Hippocampal formation (tissue), 2 donors: ENCODE measurements at places on chromosomes 2 and 18.

- no peak for DNase-seq
Observed at GRCh38 chr2:20072436-20073158, 21.2 kb upstream of the LAPTM4A start.

GRCh38 chr2:55014962-55015939 is 35.0 kb downstream of the RTN4 start:
- peak; percentile 83 for DNase-seq

- no peak for DNase-seq
Observed at GRCh38 chr2:240403396-240404104, 31.9 kb upstream of the GPC1 start.

DNA sequence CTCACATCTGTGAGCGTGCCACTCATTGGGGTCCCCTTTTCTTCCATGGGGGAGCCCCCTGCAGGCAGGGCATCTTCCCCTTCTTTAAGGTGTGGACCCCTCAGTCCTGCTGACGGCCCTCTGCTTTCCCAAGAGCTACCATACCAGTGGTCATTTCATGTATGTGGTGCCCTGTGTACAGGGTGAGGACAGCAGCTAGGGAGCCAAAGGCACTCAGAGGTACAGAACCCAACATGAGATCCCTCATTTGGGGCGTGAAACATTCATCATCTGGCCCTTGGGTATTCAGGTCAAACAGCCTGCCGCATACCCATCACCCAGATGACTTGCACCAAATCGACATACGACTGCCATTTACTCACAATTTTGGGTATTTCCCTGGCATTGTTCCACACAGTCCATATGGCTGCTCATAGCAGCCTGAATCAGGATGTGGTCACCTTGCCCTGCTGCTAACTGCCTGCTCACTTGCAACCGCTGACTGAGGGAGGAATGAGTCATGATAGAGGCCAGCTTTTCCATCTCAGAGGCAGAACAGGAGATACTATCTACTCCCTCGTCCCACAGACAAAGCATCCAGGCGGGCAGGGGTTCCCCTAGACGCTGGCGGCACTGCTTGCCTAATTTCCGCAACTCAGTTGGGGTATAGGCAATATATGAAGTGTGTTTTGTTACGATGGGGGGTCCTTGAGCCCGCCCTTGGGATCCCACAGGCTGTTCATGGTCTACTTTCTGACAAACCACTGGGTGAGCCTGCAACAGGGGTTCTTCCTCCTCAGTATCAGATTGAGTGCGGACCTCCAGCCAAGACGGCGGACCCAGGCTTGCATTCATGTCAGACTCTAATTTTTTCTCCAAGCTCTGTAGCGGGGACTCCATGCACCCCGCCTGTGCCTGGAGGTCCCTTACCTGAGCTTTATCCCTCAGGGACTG is 228.6 kb downstream of the SATB2 start:
- no peak for DNase-seq

GRCh38 chr2:63050334-63051041 is at the start of gene OTX1:
Gene OTX1 (plus strand): TSS chr2:63050830. CDS start chr2:63052991, 2,161 bp downstream.
- peak; percentile 35 for DNase-seq

- no peak for DNase-seq
Observed at GRCh38 chr18:27699137-27699536, 477.8 kb downstream of the CDH2 start.

- no peak for DNase-seq
Observed at GRCh38 chr2:130373808-130374365, 18.0 kb downstream of the PTPN18 start.

DNA sequence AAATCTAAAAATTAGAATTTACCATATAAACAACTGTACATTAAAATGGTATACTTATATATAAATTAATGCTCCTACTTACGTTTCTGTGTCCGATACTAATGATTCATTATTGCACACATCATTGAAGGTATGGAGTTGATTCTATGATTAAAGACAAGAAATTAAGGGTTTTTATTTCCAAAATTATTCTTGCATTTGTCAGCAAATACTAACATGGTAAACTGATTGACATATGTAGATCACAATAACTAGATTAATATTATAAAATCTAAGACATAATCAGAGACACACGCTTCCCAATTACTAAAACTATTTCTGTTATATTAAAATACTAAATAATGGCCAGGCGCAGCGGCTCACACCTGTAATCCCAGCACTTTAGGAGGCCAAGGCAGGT is 92.6 kb downstream of the USP34 start:
- no peak for DNase-seq

- DNase-seq: no peak
Observed at GRCh38 chr2:174673440-174673839, 75.8 kb upstream of the WIPF1 start.

DNA sequence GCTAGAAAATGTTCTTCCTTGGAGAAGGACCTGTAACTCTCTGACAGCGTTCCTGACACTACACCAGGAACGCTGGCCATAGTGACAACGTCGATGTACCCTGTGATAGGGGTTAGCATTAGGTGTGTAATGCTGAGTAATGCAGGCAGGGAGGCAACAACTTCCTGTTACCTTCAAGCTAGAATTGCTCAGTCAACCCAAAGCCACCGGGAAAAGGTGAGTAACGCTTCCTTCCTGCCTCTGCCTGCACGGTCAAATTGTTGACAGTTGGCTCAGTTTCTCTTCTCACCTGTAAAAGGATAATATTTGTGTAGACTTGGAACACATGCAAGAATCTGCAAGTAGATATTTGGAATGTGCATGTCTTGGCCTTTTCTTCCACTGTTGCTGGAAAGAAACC is 12.7 kb downstream of the FAM110C start:
- no peak for DNase-seq

DNA sequence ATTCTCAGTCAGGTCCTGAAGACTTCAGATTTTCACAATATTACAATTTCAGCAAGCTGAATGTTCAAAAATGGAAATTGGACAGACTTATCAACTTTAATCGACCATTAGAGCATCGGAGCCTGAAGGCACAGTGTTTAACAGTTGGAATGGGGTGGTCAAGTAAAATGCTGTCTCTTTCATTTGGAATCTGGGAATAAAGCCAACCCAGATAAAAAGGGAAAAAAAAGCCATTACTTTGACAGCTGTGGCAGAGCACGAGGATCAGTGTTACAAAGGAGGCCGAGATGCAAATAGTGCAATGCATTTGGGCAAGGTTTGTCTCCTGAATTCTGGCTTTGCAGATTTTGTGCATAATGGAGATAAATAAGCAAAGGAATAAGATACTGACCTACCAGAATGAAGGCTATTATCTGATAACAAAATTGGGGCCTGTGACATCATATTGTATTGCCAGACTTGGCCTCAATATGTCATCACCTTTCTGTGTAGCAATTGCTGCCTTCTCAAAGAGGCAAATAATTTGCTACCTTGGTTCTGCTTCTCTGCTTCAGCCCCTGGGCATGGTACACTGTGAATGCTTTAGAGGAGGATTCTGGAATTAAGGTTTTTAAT is 277.5 kb upstream of the KLHL29 start:
- DNase-seq: no peak

GRCh38 chr2:157307021-157307420 is 18.6 kb downstream of the ERMN start:
- DNase-seq: peak; percentile 56

DNA sequence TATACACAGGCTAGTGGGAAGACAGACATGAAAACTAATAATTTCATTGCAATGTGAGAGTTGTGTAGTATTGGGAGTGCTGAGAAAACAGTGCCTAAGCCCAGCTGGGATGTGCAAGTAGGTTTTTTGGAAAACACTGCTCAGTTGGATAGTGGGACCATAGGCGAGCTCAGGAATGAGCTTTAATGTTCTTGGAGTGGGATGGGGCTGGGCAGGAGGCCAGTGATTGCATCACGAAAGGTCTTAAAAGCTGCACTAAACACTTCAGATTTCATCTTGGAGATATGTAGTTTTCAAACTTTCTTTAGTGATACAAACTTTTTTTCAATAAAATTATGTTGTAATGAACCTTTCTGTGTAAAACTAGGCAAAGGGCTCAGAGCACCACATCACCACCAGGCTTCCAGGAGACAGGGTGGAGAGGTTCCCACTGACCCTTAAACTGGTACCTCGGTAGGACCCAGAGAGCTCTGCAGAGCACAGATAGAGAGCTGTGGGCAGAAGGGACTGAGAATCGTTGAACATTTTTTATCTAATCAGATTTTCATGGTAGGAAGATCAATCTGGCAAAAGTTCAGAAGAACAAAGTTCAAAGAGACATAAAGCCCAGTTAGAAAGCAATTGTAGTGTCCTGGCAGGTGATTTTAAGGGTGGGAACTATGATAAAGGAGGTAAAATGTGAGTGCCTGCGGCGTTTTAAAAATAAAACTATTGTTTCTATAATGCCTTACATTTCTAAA is 176.2 kb downstream of the TRABD2A start:
- no peak for DNase-seq

DNA sequence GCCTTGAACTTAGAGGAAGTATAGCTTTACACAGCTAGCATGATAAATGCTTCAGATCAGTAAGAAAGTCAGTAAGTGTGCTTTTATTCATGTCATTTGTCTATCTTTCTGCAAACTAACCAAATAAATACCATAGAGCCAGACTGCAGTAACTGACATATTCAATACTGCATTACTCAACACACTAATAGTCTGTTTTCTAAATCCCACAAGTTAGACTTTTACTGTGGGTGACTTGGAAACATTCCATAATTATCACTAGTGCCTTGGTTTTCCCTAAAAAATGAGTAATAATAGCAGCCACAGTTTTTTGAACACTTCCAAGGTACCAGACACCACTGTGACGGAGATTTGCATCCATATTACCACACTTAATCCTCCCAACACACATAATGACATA is 33.0 kb downstream of the ACVR1 start:
- DNase-seq: no peak

DNA sequence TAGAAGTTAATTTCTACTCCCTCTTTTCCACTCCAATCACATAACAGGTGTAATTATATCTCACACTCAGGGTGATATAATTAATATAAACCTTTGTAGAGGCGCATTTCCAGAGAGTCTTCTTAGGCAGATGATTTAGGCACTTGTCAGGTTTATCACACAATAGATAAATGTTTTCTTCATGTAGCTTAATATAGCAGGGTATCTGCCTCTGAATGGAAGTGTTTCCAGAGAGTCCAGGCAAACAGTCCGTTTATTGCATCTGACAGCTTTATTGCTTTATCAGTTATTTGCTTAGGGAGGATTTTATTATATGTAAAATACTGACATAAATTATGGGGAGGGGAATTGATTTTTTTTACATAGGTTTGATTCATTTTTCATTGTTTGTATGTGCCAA is 766.3 kb downstream of the SLC4A3 start:
- no peak for DNase-seq

GRCh38 chr2:220143336-220143735 is 515.9 kb downstream of the SLC4A3 start:
- DNase-seq: no peak

- DNase-seq: no peak
Observed at GRCh38 chr2:100968146-100969145, 33.6 kb upstream of the RPL31 start.

DNA sequence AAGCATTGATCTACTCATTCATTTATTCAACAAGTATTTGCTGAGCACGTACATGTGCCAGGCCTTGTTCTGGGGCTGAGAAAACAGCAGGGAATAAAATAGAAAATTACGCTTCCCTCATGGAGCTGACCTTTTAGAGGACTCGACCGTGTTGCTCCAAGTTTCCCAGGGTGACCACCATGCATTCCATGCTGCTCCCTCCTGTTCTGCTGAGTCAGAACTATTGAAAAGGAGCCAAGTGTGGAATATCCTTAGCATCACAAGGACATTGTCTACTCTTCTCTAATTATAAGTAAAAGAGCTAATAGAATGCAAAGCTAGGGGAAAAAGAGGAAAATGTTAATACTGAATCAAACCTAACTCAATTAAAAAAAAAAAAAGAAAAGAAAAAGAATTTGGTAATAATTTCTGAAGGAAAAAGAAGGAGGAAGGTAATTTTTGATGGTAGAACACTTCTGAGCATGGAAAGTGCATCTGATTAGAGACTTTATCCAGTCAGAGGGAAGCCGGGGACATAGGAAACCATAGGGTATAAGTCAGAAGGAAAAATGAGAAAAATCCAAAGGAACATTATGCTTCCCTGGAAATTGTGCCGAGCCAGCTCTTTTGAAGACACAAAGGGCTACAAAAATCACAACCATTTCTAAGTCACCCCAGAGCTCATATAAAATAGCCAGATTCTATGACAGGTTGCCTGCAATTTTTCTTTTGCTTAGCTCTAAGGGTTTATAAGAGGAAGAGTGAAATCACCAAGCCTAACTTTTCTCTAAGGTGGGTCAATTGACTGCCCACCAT is 339.4 kb downstream of the RND3 start:
- DNase-seq: no peak

- DNase-seq: no peak
Observed at GRCh38 chr2:210445116-210445707, 31.3 kb downstream of the LANCL1 start.

DNA sequence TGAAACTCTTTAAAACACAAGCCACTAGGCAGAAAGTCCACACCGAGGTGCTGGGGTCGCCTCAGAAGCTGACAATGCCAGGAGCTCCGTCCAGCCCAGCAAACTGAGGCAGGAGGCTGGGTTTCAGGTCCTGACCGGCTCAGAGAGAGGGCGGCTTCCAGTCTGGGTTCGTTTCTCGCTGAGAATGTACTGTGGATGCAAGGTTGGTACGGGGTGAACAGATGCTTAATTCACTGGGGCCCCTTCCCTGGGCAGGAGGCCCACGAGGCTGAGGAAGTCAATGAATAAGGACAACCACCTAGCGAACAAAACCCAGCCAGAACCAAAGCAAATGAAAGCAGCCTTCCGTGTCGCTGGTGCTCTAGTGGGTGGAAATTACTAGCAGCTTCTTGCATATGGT is 142.0 kb downstream of the RTP5 start:
- no peak for DNase-seq

DNA sequence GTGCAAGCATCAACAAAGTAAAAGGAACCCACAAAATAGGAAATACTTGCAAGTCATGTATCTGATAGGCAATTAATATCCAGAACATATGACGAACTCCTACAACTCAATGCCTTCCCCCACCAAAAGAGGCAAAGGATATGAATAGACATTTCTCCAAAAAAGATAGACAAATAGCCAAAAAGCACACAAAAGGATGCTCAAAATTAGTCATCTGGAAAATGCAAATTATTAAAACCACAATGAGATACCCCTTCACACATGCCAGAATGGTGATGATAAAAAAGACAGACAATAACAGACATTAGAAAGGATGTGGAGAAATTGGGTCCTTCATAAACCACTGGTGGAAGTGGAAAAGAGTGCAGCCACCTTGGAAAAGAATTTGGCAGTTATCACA is 76.4 kb downstream of the RIF1 start:
- DNase-seq: no peak
